Activated CD4-positive, alpha-beta T cell treated with anti-CD3 and anti-CD28 coated beads, Interleukin-2, amount 10 ng/mL, durations not matched to agents 7 days and 5 days (primary cell): ENCODE measurements at places on chromosomes 13 and 19.

- no peak for DNase-seq
These were observed 241.1 kb downstream of the DNAJC15 start for GRCh38 chr13:43264458-43264857.

GRCh38 chr13:69565334-69565733 is 542.3 kb upstream of the ATXN8OS start:
- no peak for DNase-seq

DNA sequence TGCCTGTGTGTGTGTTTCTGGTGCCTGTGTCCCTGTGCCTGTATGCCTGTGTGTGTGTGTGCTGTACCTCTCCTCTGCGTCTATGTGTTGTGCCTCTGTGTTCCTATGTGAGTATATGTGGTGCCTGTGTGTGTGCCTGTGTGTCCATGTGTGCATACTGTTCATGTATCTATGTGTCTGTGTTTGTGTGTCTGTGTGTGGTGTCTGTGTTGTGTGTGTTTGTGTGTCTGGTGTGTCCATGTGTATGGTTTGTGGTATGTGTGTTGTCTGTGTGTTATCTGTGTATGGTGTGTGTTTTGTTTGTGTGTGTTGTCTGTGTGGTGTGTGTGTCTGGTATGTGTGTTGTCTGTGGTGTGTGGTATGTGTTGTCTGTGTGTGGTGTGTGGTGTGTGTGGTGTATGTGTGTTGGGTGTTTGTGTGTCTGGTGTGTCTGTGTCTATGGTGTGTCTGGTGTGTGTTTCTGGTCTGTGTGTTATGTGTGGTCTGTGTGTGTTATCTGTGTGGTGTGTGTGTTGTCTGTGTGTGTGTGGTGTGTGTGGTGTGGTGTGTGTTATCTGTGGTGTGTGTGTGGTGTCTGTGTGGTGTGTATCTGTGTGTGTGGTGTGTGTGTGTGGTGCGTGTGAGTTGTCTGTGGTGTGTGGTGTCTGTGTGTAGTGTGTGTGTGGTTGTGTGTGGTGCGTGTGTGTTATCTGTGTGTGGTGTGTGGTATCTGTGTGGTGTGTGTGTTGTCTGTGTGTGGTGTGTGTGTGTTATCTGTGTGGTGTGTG is 20.4 kb downstream of the HDGFL2 start:
- DNase-seq, result no peak

DNA sequence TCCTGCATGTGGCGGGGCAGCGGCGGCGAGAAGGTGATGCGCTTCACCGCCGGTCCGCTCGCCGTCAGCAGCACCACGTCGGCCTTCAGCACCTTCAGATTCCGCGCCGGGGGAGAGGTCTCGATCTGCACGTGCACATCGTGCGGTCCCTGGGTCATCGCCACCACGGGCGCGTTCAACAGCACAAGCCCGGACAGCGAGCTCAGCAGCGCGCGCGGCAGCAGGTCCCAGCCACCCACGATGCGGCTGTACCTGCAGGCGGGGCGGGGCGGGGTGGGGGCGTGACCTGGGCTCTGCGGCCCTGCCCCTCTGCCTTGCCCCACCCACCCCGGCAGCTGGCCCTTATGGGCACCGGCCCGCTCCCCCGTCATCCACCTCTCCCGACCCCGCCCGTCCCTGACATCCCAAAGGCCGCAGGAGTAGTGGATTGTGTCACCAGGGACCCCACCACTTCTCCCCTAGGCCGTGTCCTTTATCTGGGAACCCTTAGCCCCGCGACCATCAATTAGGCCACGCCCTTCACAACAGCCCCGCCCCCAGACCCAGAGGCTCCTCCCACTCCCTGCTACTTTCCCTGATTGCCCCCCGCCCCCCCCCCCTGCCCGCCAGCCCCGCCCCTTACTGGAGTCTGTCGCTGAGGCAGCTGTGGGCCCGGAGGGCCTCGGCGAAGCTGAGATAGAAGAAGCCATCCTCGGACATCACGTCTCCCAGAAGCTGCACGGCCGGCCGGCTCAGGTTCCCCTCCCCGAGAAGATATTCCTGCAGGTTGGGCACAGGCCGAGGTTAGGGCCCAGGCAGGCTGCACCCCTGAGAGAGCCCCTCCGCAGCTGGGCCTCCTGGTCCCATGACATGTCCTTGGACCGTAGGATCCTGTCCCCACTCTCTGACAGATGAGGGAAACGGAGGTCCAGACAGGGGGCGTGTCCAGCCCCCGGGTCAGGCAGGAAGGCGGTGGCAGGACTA is 6.1 kb downstream of the IL4I1 start:
- peak; percentile 54 for DNase-seq

GRCh38 chr19:5743630-5744029 is 23.2 kb downstream of the CATSPERD start:
- DNase-seq, result no peak

- DNase-seq, result no peak
These were observed 8.0 kb downstream of the SPHK2 start for GRCh38 chr19:48627201-48627864.

GRCh38 chr19:35710784-35711723 is 6.7 kb downstream of the ZBTB32 start:
- peak; percentile 64 for DNase-seq

GRCh38 chr19:8252922-8253589 is 43.9 kb downstream of the CERS4 start:
- peak; percentile 88 for DNase-seq

DNA sequence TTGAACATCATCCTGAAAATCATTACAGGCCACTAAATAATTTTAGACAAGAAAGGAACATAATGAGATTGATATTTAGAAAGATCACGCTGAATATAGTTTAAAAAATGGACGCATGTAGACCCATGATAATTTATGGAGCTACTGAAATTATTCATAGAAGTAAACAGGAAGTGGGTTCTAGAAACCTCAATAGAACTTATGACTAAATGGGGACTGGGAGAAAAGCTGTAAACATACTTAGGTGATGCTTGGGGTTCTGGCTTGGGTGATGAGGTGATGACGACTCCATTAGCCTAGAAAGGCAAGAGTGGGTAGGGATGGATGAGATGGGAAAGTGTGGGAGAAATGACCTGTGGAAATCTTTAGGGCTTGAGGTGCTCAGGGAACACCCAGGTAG is 484.0 kb downstream of the MYO16 start:
- no peak for DNase-seq

- DNase-seq, result no peak
These were observed 4.8 kb upstream of the IFI30 start for GRCh38 chr19:18168673-18169381.

- DNase-seq, result no peak
These were observed 6.5 kb downstream of the TMEM259 start for GRCh38 chr19:1014161-1015060.

DNA sequence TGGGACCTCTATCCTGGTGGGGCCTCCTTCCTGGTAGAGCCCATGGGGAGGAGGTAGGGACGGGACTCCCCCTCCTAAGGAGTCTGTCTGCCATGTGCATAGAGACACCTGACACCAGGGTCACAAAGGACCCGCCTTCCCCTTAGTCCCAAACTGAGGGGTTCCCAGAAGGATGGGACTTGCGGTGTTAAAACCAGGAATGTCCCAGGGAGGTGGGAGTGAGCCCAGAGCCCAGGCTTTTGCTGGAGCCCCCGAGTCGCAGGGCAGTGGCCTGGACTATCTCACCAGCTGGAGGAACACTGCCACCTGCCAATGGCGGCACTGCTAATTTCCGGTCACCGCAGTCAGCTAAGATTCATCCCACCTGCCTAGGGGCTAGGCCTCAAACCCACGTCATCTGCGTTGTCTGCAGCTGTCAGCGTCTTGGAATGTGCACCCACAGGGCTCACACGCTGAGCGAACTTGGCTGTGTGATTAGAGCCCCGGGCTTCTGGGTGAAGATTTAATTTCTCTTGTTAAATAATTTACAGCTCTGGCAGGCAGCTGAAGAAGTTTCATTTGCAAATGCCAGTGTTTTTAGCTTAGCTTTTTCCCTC is 31.9 kb upstream of the ATP11A start:
- no peak for DNase-seq

DNA sequence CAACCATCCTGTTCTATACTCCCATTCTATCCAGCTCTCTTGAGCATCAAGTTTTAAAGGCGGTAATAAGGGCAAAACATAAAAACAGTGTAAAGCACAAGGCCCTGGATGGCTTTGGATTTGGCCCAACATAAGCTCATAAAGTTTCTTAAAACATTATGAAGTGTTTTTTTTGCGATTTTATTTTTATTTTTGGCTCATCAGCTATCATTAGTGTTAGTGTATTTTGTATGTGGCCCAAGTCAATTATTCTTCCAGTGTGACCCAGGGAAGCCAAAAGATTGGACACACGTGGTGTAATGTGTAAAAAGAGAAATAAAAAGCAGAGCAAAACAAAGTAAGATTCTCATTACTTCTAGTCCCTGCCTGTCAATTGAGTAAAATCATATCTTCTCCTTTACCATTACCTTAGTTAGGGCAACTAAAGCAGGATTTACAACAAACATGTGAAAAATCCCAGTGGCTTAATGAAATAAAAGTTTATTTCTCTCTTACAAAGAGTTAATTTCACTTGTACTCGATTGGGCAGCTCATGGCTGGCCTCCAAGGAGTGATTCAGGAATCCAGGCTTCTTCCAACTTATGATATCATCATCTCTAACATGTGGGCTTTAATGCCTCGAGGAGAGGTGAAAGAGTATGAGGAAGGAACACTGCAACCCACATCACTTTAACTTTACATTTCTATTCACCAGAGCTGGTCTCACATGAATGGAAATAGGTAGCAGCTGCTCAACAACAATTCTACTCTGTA is 725.2 kb upstream of the SLITRK1 start:
- DNase-seq, result no peak

- no peak for DNase-seq
These were observed 2.0 kb downstream of the DOCK9 start for GRCh38 chr13:98975822-98976261.

- DNase-seq, result no peak
These were observed 116.7 kb downstream of the FREM2 start for GRCh38 chr13:38803531-38803930.

- no peak for DNase-seq
These were observed 13.0 kb upstream of the SOX1 start for GRCh38 chr13:112053744-112054615.

DNA sequence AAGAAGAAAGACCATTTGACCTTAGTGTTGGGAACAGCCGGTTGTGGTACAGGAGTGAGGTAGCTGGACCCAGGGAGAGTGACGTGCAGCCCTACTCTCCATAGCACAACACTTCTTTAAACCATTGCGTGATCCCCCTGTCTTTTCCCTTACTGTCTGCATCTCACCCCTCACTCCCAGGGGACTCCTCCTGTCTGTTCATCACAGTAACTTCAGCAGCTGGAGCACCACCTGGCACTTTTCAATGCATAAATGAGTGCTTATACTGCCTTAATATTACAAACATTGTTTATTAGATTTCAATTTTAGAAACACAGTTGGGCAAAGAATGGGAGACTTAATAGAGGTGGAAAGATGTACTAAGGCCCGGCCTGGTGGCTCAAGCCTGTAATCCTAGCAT is 285.5 kb downstream of the UQCRFS1 start:
- no peak for DNase-seq

DNA sequence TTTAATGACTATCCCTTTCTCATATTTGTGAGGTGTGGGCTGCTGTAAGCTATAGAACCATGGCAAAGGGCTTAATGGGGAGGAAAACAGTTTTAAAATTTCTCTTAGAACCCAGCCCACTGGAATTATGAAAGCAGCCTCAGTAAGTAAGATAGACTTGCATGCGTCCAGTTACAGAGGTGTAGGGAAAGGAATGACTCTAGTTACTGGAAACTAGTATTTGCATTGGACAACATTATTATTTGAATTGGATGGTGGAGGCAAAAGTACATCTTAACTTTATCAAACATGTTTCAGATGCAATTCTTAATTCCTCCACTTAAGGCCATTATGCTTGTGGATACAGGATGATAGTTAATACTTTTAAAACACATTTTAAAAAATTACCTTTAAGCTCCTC is 292.9 kb downstream of the SPRY2 start:
- DNase-seq, result no peak

- no peak for DNase-seq
These were observed 16.2 kb upstream of the TNFRSF19 start for GRCh38 chr13:23554000-23554399.

DNA sequence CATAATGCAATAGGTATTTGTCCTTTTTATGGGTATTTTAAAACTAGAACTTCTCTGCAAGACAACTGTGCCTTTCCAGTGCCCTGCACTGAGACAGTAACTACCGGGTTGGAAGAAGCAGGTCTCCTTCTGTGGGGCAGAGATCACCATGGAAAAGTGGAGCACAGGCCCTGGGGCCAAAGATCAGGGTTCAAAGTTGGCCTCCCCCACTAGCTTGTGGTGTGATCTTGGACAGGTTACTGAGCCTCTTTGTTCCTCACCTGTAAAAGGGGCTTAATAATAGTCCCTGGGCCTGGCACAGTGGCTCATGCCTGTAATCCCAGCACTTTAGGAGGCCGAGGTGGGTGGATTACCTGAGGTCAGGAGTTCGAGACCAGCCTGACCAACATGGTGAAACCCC is 68.3 kb downstream of the CEBPG start:
- no peak for DNase-seq

DNA sequence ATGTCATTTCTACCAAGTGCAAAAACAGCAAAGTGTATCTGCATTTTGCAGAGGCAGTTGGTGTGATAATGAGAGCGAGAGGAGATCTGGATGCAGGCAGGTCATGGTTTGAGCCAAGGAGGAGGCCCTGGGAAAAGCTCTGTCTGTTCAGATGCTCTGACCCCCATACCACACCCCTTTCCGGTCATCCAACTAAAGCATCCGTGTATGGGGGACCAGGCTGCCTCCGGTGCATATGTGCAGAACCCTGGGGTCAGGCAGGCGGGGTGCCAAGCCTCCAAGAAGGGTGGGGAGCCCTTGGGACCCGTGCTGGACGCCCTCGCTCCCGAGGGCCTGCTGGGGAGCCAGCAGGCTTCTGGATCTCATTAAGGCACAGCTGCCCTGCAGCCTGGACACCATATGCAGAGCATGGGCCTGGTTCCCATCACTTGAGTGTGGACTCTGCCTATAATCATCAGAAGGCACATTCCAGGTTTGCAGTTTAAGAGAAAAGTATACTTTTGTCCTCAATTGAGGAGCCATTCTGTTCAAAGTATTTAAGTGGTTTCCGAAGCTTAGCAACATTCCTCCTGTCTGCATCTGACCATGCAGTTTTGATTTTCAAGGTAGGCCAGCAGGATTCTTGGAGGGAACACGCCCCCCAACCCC is 56.1 kb downstream of the ALOX5AP start:
- DNase-seq, result no peak
